ENCODE measurements at places on chromosomes 12 and 14.

DNA sequence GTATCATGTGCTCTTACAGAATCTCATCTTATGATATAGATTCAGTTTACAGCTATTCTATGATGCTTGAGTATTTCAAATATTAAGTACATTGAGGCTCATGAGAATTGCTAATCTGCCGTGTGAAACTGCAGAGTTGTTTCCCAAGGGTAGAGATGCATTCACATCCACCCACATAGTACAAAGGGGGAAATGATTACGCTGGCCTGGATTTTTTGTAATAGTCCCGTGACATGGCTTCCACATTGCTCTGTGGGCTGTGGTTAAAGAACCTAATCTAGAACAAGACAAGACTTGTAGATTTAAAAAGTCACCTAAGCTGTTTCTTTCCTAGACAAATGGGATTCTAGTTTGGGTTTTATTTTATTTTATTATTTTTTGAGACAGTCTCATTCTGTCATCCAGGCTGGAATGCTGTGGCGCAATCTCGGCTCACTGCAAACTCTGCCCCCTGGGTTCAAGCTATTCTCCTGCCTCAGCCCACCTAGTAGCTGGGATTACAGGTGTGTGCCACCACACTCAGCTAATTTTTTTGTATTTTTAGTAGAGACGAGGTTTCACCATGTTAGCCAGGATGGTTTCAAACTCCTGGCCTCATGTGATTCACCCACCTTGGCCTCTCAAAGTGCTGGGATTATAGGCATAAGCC is 13.0 kb upstream of the RIOX1 start:
- no peaks in the 10 kb centered on the region for H3K4me1 ChIP-seq
- H3K36me3 ChIP-seq: no peaks in the 10 kb centered on the region
- H3K27me3 ChIP-seq: no peaks in the 10 kb centered on the region
- DNase-seq: no peak
- no peak overlapping the region for H3K27ac ChIP-seq

DNA sequence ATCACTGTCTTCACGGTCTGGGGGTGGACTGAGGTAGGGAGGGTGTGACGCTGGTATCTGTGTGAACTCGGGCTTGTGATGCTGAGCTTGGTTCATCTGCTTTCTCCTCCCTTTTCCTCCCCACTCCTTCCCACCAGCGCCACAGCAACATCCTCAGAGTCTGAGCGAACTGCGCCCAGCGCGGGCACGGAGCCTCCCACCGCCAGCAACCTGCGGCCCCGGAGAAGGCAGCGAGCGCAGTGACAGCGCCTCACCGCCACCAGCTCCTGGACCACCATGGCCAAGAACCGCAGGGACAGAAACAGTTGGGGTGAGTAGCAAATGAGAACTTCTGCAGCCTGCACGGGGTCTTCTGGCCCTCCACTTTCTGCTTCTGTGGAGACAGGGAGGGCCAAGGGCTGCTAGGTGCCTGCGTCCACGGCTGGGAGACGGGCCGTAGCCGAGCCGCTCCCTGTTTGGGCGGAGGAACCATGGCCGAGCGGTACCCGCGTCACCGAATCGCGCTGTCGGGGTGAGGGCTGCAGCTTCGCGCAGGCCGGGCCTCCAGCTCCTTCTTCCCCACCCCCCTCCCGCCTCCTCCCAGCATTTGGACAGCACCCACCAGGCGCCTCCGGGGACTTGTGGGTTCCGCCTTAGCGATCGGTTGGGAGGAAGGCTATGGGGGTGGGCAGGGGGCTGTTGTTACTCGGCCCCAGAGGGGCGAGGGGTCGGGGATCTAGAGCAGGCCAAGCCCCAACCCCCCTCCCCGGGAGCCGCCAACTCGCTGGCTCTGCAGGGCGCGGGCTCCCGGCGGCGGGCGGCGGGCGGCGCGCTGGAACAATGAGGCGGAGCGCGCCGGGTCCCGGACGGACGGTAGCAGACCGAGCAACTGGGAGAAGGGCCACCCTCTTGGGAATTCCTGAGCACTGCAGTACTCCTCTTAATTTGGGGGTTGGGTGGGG is at the start of gene ATL1:
TSS of gene ATL1 (plus strand) at position 156 of the 941 bp plus-strand sequence. CDS start at position 277, 121 bp downstream.
- H3K4me1 ChIP-seq: peaks cover 9% of the 10 kb centered on the region
- peak within 1 kb of the TSS; percentile 97 for H3K4me3 ChIP-seq
- peak; percentile 81 for DNase-seq
- H3K36me3 ChIP-seq: no peaks in the 10 kb centered on the region
- H3K27me3 ChIP-seq: peaks cover 13% of the 10 kb centered on the region

- no peak for DNase-seq
- no peak overlapping the region for H3K27ac ChIP-seq
- peaks cover 7% of the 10 kb centered on the region for H3K27me3 ChIP-seq
- H3K4me1 ChIP-seq: no peaks in the 10 kb centered on the region
- no peak overlapping the region for H3K4me3 ChIP-seq
Measured at GRCh38 chr14:23646648-23647549, 10.7 kb downstream of the DHRS2 start.

GRCh38 chr12:94994312-94994711 is 9.2 kb downstream of the NDUFA12 start:
- H3K27ac ChIP-seq: no peak overlapping the region
- no peaks in the 10 kb centered on the region for H3K27me3 ChIP-seq
- H3K36me3 ChIP-seq: no peaks in the 10 kb centered on the region
- H3K4me3 ChIP-seq: no peak overlapping the region

DNA sequence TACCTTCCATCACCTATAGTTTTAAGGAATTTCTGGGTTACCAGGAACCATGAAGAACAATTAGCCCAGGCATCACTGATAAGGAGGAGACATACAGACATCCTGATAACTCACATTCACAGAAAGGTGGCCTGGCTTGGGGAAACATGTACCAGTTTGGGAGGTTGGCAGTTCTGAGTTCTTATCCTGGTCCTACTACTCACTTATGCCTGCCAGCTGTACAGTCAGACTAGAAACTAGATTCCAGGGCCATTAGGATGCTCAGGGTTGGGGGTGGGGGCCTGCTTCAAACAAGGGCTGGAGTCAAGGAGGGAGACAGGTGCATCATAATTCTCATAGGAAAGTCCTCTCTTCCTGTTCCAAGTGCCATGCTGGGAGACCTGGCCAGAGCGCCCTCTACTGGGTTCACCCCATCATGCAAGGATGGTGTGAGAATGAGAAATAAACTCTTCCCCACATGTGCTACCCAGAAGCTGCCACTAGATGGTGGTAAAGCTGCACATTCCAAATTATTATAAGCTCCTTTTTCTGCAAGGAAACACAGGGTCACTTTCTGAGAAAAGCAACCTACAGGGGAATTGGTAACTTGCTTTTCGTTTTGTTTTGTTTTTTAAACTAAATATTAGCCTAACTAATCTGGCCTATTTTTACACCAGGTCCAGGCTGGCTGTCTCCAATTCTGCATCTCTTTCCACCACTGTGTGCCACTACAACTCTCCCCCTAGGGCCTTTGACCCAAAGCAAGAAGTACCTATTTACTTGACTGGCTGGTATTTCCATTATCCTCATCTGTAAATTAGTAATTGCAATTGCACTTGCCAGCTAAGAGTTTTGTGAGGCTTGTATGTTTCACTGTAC is 14.5 kb downstream of the OAS2 start:
- peak; percentile 71 for DNase-seq
- no peak overlapping the region for H3K27ac ChIP-seq
- no peaks in the 10 kb centered on the region for H3K4me1 ChIP-seq

GRCh38 chr14:91032248-91032647 is 28.2 kb downstream of the RPS6KA5 start:
- H3K36me3 ChIP-seq: no peaks in the 10 kb centered on the region
- no peaks in the 10 kb centered on the region for H3K27me3 ChIP-seq
- no peak for DNase-seq
- peaks cover 15% of the 10 kb centered on the region for H3K4me1 ChIP-seq
- no peak overlapping the region for H3K27ac ChIP-seq

DNA sequence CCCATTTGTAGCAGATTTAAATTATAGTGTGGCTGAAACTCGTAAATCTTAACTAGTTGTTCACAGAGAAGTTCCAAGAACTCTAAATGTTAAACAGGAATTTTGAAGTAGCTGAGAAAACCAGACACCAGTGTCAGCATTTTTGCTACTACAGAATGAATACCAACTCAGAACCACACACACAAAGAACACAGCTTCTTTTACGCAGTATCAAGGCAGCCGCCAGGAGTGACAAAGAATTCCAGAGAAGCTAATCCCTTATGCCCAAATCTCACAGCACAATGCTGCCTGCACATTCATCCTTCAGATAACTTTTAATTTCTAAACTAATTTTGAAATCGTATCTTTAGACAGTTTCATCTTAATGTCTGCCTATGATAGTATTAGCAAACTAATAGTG is 37.4 kb downstream of the SLC6A15 start:
- peaks cover 13% of the 10 kb centered on the region for H3K4me1 ChIP-seq
- no peak overlapping the region for H3K4me3 ChIP-seq
- no peak overlapping the region for H3K27ac ChIP-seq
- no peaks in the 10 kb centered on the region for H3K36me3 ChIP-seq
- no peak for DNase-seq

DNA sequence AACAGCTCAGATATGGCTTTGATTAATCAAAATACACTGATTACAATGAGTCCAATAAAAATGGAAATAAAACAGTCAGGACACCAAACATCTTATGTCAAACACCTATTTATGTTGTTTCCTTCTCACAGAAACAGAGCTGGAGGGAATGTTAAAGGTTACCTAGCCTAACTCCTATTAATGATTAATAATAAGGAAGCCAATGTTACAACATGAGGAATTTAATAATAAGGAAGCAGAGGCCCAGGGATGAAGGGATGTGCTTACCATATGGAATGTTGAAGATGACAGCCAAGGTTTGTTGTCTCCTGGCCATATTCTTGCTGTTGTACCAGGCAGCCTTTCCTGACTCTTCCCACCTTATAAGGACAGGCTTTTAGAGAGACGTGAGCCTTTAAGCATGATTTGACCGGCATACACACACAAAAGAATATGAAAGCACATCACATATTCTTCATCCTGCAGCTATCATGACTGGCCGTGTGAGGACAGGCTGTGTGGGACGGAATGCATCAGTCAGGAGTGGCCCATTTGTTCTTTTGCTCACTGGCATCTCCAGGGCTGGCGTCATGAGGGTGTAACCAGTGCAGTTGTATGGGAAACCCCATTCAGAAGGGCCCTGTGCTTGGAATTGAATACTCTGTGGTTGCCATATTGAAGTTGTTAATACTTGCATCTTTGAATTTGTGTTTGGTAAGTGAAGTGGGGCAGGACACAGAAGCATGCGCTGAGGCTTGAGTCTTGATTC is 3.1 kb upstream of the GPRC5D start:
- peaks cover 6% of the 10 kb centered on the region for H3K4me1 ChIP-seq
- peaks cover under 1% of the 10 kb centered on the region for H3K36me3 ChIP-seq
- no peak for DNase-seq
- no peak overlapping the region for H3K27ac ChIP-seq
- H3K27me3 ChIP-seq: peaks cover 1% of the 10 kb centered on the region

- DNase-seq: no peak
- no peaks in the 10 kb centered on the region for H3K27me3 ChIP-seq
Measured at GRCh38 chr14:97747316-97747715, 950.1 kb downstream of the VRK1 start.

- peak; percentile 95 for DNase-seq
- H3K27ac ChIP-seq: peak within 1 kb of the TSS; percentile 74
- peaks cover 2% of the 10 kb centered on the region for H3K4me1 ChIP-seq
- H3K36me3 ChIP-seq: peaks cover 5% of the 10 kb centered on the region
- peak within 1 kb of the TSS; percentile 93 for H3K4me3 ChIP-seq
Measured at GRCh38 chr14:101761032-101761880, at the start of gene PPP2R5C. Gene PPP2R5C, plus strand, starts transcription at chr14:101761709. Its CDS starts 185 bp downstream, at chr14:101761894.

GRCh38 chr12:601976-602699 is 61.1 kb downstream of the NINJ2 start:
- H3K27ac ChIP-seq: no peak overlapping the region
- H3K4me1 ChIP-seq: no peaks in the 10 kb centered on the region
- DNase-seq: no peak
- peaks cover 2% of the 10 kb centered on the region for H3K27me3 ChIP-seq
- H3K36me3 ChIP-seq: no peaks in the 10 kb centered on the region

GRCh38 chr14:77892381-77892871 is 92.5 kb downstream of the ADCK1 start:
- H3K27ac ChIP-seq: no peak overlapping the region
- H3K27me3 ChIP-seq: no peaks in the 10 kb centered on the region
- DNase-seq: no peak
- no peak overlapping the region for H3K4me3 ChIP-seq
- peaks cover 20% of the 10 kb centered on the region for H3K36me3 ChIP-seq

- H3K4me1 ChIP-seq: peaks cover 10% of the 10 kb centered on the region
- H3K36me3 ChIP-seq: no peaks in the 10 kb centered on the region
- no peak overlapping the region for H3K27ac ChIP-seq
- DNase-seq: no peak
- no peaks in the 10 kb centered on the region for H3K27me3 ChIP-seq
Measured at GRCh38 chr12:82883394-82884355, 197.0 kb downstream of the TMTC2 start.

DNA sequence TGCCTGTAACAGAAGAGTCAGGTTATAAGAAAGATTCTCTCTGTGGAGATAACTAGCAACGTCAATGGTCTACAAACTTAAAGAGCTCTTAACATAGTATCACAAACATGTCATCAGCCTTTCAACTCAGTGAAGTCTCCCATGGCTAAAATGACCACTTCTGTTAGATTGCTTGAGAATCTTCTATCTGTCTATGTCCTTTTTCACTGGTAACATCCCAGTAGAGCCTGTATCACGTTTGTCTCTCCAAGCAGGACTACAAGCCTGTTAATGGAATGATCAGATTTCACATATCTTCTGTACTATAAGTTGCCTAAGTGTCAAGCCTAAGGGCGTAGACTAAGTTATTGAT is 50.7 kb downstream of the SLC2A13 start:
- no peak overlapping the region for H3K27ac ChIP-seq
- H3K4me1 ChIP-seq: no peaks in the 10 kb centered on the region
- H3K4me3 ChIP-seq: no peak overlapping the region
- no peaks in the 10 kb centered on the region for H3K27me3 ChIP-seq
- DNase-seq: no peak

- no peaks in the 10 kb centered on the region for H3K36me3 ChIP-seq
- H3K4me1 ChIP-seq: peaks cover 2% of the 10 kb centered on the region
- H3K4me3 ChIP-seq: no peak overlapping the region
- H3K27me3 ChIP-seq: no peaks in the 10 kb centered on the region
Measured at GRCh38 chr12:58533652-58534051, 386.7 kb downstream of the LRIG3 start.

DNA sequence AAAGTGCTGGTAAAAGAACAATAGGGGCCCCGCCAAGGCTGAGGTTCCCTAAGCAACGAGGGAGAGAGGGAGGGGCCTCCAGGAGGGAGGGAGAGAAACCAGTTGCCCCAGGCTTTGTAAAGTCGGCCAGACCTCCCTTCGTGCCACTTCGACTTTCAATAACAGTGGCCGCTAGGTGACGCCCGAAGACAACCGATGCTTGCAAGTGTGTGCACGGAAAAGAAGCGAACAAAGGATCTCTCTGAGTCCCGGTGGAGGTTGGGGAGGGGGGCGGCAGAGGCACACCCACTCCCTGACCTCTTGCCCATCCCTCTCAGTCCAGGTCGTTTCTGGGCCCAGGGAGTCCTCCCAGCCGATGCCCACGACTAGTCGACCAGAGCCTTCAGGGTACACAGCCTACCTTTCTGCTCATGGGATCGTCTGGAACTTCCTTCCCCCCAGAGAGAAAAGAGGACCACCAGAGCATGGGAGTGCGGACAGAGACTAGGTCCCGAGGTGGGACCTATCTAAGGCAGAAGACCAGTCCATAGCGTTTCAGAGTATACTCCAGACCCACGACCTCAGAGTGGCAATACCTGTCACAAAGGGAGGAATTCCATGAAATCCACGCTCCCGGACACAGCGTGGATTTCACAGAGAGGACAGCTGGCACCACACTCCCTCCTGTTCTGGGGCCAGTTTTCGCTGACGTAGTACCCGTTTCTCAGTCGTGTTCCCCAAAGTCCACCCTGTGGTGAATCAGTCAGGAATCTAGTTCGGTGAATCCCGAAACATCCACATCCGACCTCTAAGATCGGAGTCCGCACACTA is 262.7 kb upstream of the ALG10B start:
- H3K27me3 ChIP-seq: peaks cover 18% of the 10 kb centered on the region
- no peak for DNase-seq
- H3K4me3 ChIP-seq: no peak overlapping the region
- no peaks in the 10 kb centered on the region for H3K4me1 ChIP-seq

Data from glutamatergic neuron (in vitro differentiated cells).